ENCODE measurements at places on chromosomes 2 and 18.

DNA sequence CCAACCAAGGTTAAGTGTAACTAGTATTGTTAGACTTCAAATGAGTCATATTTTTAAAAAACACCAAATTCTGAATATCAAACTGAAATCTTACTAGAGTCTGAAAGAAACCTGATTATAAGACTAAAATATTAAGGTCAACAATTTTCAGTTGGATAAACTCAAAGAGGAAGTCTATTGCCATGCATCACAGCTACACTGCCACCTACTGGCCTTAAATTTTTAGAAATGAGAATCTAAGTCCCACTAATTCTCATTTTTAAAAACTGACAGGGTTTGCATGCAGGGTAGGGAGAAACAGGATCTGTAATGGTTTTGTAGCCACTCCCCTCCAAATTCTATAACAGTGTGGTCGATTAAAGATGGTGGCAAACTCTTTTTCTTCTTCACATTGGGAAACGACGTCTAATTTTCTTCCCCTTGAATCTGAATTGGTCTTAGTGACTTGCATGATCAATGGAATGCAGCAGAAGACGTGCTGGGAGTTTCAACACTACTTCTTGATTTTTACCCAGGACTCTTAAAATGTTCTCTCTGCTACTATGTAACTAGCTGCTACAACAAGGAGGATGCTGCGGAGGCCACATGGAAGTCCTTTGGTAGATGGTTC is 176.1 kb upstream of the SESTD1 start:
- DNase-seq: no peak

- no peak for DNase-seq
Observed at GRCh38 chr2:196144513-196145126, 26.8 kb downstream of the STK17B start.

DNA sequence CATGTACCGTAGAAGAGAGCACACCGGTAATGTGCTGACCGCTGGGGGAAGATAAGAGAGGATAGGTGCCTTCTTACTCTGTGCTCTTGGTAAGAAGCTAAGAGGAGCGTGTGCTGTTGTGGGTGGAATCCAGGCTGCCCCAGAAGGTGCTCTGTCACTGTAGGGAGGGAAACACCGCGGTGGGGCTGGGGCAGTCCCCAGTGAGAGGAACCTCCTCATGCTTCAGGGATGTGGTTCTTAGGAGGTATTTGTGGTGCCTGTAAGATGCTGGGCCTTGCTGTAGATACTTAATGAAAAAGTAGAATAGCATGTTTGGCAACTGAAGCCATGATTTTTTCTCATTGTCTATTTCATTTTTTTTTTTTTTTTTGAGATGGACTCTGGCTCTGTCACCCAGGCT is 1.1 kb downstream of the COLEC11 start:
- no peak for DNase-seq

DNA sequence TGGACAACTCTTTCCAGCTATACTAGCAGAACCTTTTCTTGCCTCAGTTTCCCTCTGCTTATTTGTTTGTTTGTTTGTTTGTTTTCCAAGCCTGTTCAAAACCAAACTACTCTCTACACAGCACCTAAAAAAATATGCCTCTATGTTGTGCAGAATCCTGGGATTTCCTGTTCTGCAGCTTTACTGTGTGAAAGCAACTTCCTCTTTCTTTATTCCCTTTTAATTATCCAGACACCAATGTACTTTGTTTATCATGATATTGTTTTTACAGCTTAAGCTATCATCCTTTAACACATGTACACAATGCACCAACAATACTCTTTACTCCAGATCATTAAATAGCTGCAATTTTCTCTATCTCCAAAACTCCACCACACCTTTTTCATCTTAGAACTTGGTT is 259.5 kb downstream of the EPHA4 start:
- no peak for DNase-seq

- no peak for DNase-seq
Observed at GRCh38 chr18:3246635-3247239, 864 bp upstream of the MYL12A start.

DNA sequence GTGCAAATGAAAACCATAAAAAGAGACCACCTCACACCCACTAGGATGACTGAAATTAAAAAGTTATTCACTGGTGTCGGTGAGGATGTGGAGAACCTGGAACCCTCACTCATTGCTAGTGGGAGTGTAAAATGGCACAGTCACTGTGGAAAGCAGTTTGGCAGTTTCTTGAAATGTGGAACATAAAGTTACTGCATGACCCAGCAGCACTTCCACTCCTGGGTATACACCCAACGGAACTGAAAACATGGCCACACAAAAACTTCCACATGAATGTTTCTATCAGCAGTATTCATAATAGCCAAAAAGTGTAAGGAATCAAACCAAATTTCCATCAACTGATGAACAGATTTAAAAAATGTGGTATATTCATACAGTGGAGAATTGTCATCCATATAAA is 65.1 kb upstream of the SLC66A3 start:
- DNase-seq: no peak
